GM12865 (cell line): ENCODE measurements at places on chromosomes 7 and 10.

DNA sequence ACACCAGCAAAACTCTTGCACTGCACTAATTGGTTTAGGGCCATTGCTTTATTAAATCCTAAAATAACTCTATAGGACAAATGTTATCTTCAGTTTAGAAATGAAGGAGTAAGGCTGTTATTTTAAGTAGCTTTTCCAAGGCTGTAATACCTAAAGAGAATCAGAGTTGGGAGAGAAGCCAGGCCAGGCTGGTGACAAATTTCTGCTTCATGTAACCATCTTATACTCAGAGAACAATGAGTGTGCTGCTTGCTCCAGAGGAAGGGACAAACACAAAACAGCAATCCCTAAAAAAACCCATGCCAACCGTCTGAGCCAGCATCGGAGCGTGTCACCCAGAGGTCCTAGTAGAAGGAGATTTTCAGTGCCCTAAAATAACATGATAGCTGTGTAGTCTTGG lies 49.7 kb upstream of the TARP start:
- DNase-seq, result no peak

- no peak for DNase-seq
Measured at GRCh38 chr10:46542567-46543465, 13.6 kb downstream of the GPRIN2 start.

DNA sequence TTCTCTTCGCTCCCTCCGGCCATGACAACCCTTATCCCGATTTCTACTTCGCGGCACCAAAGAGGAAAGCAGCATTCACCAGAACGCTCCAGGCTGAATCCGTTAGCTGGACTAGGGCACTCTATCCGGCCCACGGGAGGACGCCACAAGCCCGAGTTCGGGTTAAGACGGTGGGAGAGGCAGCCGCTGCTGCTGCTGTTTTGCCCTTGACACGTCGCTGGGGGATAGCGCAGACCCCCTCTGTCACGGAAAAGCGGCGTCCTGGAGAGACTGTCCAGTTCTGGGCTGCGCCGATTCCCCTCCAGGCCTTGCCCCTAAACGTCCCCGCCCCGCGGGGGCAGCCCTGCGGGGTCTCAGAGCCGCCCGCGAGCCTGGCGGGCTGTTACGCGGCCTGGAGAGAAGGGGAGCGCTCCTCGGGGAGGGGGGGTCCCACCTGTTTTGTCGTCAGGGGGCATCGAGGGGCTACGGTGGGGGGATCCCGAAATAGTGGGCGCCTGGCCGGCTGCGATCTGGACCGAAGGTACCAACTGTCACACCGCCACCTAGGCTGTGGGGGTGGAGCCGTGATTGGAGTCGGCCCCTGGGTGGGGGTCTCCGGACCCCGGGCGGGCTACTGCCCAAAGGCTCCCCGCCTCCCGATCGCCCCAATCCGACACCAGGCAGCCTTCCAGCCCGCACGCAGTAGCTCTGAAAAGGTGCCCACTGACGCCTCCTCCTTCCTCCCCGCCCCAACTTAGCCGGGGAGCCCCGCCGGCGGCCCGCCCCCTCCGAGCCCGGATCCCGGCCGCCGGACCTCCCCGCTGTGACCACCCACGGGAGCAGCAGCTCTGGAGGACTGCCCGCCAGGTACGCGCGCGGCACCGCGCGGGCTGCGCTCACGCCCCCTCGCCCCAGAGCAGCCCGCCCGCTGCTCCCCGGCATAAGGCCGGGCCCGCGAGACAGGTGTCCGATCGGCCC lies 772 bp downstream of the SGMS1 start:
- peak; percentile 58 for DNase-seq

- DNase-seq, result no peak
Measured at GRCh38 chr7:54186336-54186735, 355.8 kb upstream of the VSTM2A start.

- DNase-seq, result no peak
Measured at GRCh38 chr10:53836638-53837037, 964.4 kb downstream of the PCDH15 start.

- DNase-seq, result no peak
Measured at GRCh38 chr7:74515276-74515675, 61.6 kb downstream of the GTF2IRD1 start.

- DNase-seq, result no peak
Measured at GRCh38 chr7:12692479-12693259, 5.2 kb downstream of the ARL4A start.

DNA sequence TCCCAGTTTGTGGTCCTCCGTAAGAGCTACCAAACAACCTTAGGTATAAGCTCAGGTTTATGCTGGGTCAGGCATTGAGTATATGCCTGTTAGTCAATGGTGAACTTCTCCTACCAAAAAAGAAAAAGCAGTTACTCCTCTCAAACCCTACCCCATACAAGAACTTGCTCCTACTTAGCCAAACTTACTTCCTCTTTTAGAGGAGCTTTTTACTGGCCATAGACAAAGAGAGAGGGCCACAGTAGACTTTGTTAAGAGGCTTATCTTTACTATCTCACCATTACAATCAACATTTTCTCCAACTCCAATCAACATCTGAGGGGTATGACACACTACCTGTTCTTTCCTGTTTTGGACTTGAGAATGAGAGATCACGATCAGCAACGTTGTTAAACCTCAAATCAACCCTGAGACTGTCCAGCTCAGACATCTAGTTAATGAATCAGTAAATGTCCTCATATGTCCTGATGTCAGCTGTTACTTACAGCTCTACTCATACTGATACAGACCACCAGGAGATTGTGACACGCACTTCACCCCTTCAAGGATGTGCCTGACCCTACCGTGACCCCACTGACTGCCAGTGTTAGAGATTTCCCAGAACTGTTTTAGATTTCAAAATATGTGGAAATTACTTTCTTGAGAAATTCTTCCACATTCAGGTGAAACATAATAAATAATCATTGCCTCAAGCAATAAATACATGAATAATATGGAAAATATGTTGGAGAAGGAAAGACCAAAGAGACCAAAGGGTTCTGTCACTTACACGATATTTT lies 18.4 kb upstream of the CCDC71L start:
- peak; percentile 30 for DNase-seq

- DNase-seq, result no peak
Measured at GRCh38 chr10:1543596-1543995, 193.7 kb downstream of the ADARB2 start.

GRCh38 chr10:113303544-113304146 lies 249.2 kb upstream of the HABP2 start:
- no peak for DNase-seq
